Iris pigment epithelial cell (primary cell): ENCODE measurements at places on chromosomes 16 and 17.

DNA sequence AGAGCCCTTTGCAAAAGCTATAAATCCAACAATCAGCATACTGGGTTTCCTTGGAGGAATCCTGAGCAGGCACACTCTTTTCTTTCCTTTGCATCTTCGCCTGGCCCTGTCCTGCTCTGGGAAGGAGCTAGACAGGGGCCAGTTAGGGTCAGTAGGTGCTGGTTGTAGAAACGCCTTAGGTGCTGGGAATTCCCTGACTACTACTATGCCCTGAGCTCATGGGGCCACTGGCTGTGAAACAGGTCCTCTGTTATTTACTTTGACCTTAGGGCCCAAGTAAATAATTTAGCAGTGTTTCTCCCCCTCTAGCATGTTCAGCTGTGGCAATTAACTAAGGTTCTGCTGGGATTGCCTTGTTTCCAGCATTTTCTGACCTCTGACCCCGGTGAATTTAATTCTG, 15.8 kb upstream of the WSCD1 start:
- no peak for DNase-seq

- DNase-seq = no peak
These were observed 2.8 kb downstream of the RECQL5 start for GRCh38 chr17:75664099-75664549.

DNA sequence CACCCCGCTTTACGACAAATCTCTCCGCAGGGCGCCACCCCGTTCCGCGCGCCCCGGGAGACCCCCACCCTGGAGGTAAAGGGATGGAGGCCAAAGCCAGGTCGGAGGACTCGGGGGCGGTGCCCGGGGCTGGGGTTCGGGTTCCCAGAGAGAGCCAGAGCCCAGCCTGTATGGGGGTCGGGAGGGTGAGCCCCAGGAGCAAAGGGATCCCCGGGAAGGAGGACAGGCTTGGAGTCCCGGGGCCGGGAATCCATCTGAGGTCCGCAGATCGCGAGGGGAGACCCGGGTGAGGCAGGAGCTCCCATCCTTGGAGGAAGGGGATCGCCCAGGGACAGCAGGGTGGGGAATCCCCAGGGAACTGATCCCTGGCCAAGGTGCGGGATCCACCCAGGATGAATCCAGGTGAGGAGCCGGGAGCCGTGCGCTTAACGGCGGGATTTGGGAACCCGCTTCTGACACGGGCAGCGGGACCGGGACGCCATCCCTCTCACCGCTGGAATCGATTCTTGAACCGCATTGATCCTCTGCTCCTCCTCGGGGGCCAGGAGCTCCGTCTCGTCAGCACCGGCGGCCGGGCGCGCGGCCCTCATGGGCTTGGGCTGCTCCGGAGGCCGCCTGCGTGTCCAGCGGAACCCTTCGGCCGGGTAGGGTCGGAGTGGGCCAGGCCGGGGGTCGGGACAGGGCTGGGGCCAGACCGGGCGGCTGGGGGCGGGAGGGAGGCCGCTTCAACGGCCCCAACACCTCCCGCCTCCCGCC, at the start of gene MMD:
Gene MMD (minus strand): TSS at position 657 of the 756 bp plus-strand sequence. CDS start 140 bp downstream, at position 517.
- peak; percentile 45 for DNase-seq

DNA sequence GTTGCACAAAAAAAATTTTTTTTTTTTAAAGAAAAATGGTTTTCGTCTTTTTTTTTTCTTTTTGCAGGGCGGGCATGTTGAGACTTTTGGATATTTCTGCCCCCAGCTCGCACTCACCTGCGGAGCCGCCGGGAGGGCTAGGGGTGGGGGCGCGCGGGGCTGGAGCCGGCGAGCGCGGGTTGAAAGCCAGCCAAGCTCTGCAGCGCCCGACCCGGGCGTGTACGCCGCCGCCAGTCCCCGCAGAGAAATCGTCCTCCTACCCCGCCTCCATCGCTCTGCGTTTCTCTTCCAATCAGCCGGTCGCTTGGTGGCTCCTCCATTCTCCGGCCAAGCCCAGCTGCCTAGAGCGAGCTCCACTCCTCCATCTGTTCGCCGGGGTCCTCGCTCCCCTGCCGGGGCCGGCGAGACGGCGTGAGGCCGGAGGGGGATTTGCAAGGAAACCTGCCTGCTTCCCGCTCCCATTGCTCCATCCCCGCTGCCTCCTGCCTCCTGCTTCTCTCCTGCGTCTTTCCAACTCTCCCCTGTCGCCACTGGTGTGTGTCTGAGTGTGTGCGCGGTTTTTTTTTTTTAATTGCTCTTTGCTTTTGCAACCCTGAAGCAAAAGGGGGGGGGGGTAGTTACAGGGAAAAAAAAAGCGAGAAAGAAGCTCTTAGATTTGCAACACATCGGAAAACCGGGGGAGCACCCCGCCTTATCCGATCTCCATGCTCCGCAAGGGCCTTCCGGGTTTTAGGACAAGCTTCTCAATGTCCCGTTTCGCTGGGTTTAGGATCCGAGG, 1.8 kb upstream of the UBTF start:
- DNase-seq = peak; percentile 88

- no peak for DNase-seq
These were observed 1.2 kb upstream of the ABCA3 start for GRCh38 chr16:2341456-2342447.

DNA sequence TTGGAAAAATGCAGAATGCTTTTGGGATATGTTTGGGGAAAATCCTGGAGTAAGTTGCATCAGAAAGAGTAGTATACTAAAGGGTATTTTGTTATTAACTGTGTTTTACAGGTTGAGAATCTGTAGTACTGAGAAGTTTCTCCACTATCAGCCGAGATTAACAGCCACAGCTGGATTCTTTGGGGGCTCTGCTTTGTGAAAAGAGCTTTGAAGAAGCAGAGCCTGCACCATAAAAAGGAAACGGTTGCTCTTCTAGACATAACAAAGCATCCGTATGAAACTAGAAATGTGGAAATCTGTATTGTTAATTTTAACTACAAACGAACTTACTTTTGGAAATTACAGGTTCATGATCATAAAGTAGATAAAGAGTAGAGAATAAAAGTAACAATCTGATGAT, 5.3 kb downstream of the NLK start:
- no peak for DNase-seq

- DNase-seq = peak; percentile 86
These were observed 5.2 kb upstream of the SYNRG start for GRCh38 chr17:37614391-37614790.

DNA sequence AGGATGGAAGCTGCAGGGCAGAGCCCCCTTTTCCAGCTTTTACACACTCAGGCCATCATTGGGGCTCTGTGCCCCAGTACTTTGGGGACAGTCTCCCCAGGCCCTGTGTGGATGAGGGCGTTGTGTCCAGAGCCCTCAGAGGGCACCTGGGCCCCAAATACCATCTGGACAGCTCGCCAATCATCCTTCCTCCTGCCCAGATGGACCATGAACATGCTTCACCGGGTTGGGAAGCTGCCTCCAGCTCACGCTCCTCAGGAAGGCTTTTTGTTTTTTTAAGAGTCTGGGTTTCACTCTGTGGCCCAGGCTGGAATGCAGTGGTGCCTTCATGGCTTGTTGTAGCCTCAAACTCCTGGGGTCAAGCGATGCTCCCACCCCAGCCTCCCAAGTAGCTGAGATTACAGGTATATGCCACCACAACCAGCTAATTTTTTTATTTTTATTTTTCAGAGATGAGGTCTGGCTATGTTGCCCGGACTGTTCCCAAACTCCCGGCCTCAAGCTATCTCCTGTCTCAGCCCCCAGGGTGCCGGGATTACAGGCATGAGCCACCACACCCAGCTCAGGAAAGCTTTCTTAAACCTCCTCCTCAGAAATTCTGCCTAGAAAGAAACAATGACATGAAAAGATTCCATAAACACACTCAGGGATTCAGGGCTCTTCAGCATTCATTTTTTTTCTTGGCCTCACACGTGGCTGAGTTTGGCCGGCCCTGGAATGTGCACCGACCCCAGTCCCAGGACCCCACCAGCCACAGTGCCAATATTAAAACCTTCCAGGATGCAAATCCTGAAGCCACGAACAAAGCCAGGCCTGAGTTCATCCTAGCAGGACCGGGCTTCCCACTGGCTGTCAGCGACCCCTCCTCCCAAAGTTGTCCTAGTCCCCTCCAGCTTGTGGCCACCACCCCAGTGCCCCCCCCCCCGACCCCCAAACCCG, 27.4 kb upstream of the ZNF423 start:
- DNase-seq = no peak

DNA sequence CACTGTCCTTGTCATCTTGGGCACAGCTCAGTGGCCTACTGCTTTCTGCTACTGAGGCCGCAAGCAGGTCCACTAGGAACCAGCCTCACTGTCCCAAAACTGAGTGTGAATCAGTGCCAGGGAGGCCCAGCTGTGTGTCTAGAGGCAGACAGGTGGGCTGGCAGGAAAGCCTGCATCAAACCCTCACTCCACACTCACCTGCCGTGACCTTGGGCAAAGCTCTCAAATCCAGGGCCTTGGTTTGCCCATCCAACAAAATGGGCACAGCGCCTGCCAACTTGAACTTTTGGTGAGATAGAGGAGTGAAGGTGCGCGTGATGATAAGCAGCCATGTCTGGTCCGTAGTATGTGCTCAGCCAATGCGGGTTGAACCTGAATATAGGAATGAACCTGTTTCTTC, 14.8 kb downstream of the ATP2C2 start:
- DNase-seq = no peak

GRCh38 chr17:9971991-9972390, 66.9 kb upstream of the RCVRN start:
- peak; percentile 57 for DNase-seq

DNA sequence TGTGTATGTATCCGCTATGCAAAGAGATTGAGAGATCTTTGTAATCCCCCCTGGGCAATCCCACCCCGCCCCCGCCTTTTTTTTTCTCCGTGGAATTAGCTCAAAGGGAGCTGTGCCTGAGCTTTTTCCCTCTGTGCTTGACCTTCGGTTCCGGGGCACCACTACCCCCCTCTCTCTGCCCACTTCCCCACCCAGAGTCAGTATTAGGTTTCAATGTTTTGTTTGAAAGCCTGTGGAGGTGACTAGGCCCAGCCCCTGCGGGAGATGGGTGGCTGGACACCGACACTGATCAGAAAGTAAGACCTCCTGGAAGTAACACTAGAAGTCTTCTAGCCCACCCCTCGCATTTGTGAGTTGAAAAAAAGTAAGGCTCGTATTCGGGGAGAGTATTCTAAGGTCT, 7.0 kb downstream of the CBLN1 start:
- DNase-seq = no peak

- DNase-seq = no peak
These were observed 290.3 kb downstream of the SOX9 start for GRCh38 chr17:72411124-72411563.

GRCh38 chr17:20008242-20009051, 712 bp upstream of the SPECC1 start:
- DNase-seq = peak; percentile 8

DNA sequence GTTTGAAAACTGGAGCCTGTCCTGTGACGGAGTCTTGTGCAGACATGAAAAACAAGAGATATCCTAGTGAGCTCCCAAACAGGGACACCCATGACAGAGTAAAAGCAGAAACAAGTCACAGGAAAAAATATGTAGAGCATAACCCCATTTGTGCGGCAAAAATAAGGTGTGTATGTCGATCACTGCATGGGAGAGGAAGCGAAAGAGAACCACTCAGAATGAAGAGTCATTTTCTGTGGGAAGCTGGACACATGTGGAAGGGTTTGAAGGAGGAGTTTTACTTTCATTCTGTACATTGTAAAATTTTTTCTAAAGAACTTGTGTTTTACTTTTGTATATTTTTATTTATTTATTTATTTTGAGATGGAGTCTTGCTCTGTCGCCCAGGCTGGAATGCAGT, 72.1 kb downstream of the JPH3 start:
- DNase-seq = no peak

DNA sequence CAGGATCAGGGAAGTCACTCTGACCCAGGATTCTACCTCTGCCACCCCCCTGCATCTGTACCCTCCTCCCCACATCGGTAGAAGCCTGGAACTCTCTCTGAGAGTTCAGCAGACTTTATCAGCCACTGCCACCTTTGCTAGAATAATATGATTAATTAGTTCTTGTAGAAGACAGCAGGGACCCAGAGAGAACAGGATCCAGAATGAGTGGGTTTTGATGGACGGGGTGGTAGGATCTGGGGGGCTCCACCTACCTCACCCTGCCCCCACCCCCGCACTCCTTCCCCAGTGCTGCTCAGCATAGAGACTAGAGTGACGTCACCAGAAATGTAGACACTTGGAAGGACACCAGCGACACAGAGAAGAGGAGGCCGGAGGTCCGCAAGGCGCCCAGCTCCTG, 33.5 kb downstream of the ABCC6 start:
- DNase-seq = no peak

- peak; percentile 93 for DNase-seq
These were observed 70.2 kb downstream of the ZZEF1 start for GRCh38 chr17:4072487-4073157.

- DNase-seq = peak; percentile 18
These were observed 460 bp downstream of the ELOB start for GRCh38 chr16:2776500-2777139.
